ENCODE measurements at places on chromosomes 3 and 15.

DNA sequence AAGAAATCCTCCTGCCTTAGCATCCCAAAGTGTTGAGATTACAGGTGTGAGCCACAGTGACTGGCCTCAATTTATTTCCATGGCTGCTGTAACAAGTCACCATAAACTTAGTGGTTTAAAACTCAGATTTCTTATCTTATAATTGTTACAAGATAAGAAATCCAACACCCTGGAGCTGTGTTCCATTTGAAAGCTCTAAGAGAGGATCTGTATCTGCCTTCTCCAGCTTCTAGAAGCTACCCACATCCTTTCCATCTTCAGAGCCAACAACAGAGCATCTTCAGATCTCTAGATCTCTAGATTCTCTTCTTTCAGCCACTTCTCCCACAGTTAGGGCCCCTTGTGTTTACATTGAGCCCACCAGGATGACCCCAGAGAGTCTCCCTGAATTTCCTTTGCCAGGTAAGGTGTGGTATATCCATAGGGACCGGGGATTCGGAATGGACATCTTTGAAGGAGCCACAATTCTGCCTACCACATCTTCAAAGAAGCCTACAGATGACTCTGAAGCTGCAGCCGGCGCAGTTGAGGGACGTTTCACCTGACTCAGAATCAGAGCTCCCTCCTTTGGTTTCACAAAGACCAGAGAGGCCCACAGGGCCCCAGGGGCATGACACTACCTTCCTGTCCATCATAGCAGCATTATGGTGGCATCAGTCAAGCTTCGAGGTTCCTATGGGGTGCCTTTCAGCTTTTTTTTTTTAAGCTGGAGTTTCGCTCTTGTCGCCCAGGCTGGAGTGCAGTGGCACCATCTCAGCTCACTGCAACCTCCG lies 87.0 kb upstream of the IGF1R start:
- no peak for DNase-seq

DNA sequence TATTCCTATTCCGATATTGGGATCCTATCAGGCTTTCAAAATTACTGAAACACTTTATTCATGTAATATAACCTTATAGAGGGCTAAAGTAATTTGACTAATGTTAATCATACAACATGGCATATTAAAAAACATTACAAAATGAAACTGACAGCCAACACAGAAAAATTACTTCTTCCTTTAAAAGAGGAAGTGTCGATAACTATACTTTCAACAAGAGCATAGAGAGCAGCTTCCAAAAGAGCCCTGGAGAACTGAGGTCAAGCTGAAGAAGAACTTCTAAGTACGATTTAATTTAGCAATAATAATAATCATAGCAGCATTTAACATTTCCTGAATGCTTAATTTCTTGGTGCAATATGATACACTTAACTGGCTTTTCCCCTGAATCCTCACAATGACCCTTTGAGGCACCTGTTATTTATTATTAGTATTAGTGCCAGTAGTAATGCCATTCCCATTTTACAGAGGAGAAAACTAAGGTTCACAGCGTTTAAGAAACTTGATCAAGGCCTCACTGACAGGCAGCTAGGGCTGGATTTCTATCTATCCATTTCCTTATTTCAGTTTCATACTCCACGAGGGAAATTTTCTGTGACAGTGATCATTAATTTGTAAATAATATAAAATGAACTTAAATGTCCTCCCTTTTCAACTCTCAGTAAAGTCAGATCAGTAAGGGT lies 181.6 kb downstream of the CFAP20DC start:
- DNase-seq: no peak

GRCh38 chr3:45953536-45953935 lies 10.3 kb downstream of the CXCR6 start:
- no peak for DNase-seq

DNA sequence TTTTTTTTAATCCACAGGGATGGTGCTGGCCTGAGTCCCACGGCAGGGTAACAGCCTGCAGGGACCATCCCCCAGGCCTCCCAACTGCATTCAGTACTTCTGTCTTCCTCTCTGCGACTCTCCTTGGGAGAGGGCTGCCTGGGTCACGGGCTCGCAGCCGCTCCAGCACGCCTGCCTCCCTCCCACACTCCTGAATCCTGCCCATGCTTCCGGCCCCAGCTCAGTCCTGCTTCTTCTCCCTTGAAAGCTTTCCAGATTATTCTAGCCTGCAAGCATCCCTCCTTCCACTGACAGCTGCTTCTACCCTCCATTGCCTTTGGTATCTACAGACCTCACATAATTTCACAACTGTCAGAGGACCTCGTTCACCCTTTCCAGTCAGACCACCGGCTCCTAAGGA lies 32.4 kb downstream of the MEGF11 start:
- no peak for DNase-seq

DNA sequence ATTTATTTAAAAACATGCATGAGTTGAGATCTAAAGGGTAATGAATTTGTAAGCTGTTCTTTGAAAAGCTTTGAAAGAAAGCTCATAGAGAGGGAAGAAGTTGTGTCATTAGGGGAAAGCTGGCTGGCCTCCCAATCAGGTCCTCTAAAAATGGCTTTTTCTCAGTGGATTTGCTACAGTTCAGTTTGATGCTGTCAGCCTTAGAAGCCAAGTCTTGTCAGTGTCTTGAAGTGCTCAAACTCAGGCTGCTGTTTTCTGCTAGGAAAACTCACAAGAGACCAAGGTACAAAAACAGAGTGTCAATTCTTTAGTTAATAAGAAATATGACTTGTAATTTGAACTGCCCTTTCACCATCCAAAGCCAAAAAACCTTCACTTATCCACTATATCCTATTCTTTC lies 243.8 kb downstream of the OTOL1 start:
- no peak for DNase-seq

- DNase-seq: no peak
Observed at GRCh38 chr3:14822670-14823390, 4.1 kb downstream of the FGD5 start.

GRCh38 chr3:71006810-71007785 lies 576.4 kb downstream of the FOXP1 start:
- DNase-seq: peak; percentile 67

DNA sequence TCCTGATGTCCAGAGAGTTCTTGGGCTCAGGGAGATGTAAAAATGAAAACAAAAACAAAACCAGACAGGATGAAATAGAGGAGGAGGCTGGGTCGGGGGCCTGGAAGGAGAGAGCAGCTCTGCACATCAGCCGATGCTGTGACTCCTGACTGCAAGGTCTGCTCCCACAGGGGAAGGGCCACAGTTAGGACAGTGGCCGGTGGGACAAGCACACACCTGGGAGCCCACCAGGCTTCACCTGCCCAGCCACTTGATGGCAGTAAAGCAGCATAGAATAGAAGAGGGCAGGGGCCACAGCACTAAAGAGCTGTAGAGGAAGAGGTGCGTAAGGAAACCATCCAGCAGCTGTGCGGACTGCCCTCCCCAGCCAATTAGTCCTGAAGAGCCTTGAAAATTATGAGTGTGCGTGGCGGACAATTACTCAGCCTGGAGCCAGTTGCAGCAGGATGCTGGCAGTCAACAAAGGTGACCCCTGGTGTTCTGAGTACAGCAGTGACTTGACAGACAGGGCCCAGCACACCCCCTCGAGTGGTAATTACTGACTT lies 29.8 kb downstream of the ALS2CL start:
- no peak for DNase-seq

GRCh38 chr15:72758182-72758581 lies 25.4 kb downstream of the ADPGK start:
- no peak for DNase-seq

GRCh38 chr3:66450390-66451022 lies 50.3 kb downstream of the LRIG1 start:
- no peak for DNase-seq

DNA sequence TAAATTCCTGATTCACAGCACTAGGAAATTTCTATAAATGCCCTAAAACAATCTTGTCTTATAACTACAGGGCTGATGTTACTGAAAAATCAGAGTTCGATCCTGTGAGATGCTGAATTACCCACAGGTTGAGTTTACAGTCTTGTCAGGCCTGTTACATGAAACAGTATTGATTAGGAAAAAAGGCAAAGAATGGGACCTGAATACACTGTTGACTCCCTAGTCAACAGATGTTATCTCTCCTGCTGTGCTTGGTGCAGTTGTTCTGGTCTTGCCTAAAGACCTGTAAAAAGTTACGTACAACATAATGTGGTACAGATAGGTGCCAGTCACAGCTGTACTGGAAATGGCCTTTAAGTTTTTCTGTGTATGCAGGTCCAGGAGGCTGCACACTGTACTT lies 91.4 kb upstream of the ASB14 start:
- DNase-seq: no peak

GRCh38 chr3:114566767-114567166 lies 272.9 kb downstream of the TIGIT start:
- no peak for DNase-seq

- no peak for DNase-seq
Observed at GRCh38 chr3:5275529-5275928, 88.0 kb downstream of the EDEM1 start.

- no peak for DNase-seq
Observed at GRCh38 chr3:166897811-166898210, 482.3 kb downstream of the ZBBX start.

- DNase-seq: peak; percentile 84
Observed at GRCh38 chr3:24237971-24238706, 256.5 kb downstream of the THRB start.

DNA sequence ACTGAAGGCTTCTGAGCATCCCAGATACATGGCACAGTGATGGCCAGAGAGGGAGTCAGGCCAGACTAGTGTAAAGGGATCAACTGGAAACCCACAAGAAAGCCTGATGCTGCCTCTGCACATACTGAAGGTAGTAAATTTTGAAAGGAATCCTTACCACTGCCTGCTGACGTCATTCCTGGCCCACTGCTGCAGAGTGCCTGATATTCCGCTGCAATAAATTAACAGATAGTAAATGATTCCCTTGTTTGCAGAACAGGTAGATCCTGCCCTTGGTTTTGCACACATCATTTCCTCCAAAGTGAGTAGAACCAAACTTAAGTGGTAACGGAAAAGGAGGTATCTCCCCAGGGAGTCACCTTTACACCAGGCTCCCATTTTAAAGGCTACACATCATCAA lies 146.7 kb downstream of the FBN1 start:
- no peak for DNase-seq

DNA sequence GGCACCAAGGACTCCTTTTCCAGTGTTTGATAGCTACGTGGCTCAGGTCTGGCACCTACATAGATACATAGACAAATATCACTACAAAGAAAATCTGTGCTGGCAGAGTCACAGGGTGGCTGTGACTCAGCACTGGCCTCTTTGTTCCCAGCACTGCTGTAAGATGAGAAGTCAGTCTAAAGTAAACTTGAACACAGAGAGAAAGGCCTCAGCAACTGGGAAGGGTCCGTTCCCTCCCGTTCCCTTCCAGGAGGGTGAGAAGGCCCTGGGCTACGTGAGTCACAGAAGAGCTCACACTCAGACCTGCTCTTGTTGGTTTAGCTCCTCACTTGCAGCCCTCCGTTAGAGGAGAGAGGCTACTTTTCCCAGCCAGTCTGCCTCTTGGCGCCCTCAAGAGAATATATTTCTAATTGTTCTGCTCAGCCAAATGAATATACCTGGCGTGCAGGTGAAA lies 23.1 kb downstream of the ANXA2 start:
- no peak for DNase-seq

DNA sequence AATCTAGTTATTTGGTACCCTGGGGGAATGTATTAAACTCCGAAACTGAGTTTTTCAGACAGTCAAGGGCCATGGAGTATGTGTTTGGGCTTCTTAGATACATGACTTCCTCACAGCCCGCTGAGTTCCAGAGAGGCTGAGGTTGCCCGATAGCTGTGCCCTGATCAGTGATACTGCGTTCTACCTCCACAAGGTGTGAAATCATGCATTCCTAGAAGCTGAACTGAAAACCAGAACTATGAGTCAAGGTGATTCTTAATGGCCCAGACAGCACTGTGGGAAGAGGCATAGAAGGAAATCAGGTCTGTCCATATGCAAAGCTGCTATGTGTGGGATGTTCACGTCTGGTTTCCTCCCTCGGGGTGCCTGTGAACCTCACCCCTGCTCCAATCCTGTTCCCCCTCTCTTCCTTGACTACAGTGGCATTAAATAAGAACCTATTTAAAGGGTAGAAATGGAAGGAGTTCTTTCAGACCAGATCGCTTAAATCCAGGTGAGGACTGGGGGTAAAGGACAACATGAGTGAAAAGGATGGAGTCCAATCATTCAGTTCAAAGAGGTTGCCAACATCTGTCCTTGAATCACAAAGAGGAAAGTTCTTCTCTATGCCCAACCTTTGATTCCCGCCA lies 74.3 kb downstream of the MYO1E start:
- DNase-seq: no peak

GRCh38 chr3:116145613-116146012 lies 299.7 kb downstream of the LSAMP start:
- no peak for DNase-seq

- DNase-seq: no peak
Observed at GRCh38 chr3:9113040-9113439, 136.4 kb downstream of the SRGAP3 start.

- DNase-seq: no peak
Observed at GRCh38 chr15:79479616-79480015, 47.5 kb downstream of the MINAR1 start.

DNA sequence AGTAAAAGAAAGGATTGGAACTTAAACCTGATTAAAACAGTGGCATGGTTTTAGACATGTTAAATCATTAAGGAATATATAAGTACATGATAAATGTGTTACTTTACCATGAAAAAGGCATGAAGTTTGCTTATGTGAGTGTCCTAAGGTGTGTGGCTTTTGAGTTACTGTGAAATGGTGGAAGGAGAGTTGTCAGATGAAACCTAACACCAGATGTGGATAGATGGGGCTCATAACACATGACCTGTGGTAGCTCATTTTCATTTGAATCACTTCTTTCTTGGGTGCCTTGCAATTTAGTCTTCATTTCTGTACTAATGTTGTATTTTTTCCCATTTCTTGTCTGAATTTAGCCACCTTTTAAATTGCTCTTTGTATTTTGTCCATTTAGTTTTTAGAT lies 13.0 kb downstream of the MEF2A start:
- no peak for DNase-seq

- no peak for DNase-seq
Observed at GRCh38 chr3:24110051-24110450, 165.0 kb downstream of the NR1D2 start.

- DNase-seq: no peak
Observed at GRCh38 chr3:122907471-122907870, 112.6 kb downstream of the SLC49A4 start.

DNA sequence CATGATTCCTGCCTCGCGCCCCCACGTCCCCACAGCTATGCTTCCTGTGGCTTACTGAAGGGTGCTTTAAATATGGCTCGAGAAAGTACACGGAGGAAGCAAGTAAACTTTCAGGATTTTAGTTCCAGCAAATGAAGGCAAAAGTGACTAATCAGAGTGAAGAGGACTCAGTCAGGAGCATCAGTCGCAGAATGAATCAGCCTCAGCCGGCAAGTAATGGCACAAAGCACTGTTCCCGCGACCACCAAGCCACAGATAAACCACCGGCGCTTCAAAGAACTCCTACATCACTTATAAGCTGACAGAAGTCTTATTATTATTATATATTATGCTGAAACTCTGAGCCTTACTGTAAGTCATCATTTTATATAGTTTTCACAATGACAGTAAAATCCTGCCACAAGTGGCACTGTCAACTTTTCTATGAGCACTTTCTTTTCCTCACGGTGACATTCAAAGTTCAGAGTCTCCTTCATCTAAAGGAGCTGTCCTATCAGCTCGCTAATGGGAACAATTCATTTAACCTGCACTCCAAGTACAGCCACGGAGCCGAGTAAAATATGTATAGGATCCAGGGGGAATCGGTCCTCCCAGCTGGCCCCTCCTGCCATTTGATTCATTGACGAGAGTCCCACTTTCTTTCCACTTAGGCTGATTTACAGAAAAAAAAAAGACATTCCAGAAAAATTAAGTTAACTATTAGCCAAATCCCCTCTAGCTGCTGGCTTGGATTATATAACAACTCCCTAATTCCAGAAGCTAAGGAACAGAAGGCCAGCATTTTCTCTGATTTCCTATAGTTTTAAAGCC lies 217.0 kb upstream of the ICE2 start:
- no peak for DNase-seq
